NCI-H1436 (cell line): ENCODE measurements at places on chromosomes 7 and 10.
A peak's percentile ranks its signal among the peaks of the same experiment; 100 is the strongest.

- DNase-seq: no peak
These were observed 31.1 kb upstream of the LYZL1 start for GRCh38 chr10:29257784-29258135.

GRCh38 chr10:128908099-128908498 lies 558.9 kb upstream of the MGMT start:
- no peak for DNase-seq

DNA sequence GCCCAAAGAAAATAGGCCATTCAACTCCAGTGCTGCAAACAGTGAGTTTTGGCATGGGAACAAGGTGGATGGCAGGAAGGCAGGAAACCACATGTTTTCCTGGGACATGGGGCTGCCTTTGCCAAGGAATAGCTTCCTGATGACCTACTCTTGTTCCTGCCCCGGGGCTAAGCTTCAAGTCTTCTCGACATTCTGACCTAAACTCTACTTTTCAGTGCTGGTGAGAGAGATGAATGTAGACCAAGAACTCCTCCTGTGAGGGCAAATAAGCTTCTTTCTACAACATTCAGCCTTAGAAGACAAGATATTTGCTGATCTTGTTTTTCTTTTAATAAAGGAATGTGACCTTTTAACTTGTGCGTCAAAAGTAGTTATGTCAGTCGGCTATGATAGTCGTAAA lies 199.0 kb downstream of the GPR37 start:
- DNase-seq: no peak

- no peak for DNase-seq
These were observed 50.0 kb upstream of the HGF start for GRCh38 chr7:81819861-81820260.

DNA sequence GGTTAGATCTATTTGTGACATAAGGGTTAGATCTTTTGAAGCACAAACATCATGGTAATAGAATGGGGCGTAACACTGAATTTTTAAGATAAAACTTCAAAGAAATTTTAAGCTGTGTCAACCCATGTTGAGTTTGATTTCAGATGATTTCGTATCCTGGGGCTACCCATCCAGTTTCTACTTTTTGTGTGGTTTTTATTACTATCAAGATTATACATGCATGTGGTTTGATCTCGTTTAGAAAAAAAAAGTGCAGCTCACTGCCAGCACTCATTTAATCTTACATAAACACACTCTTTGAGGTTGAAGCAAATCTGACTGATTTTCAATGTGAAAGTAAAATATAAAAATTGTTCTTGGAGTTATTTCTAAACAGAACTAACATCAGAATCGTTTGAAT lies 140.8 kb upstream of the GRB10 start:
- no peak for DNase-seq

- DNase-seq: no peak
These were observed 12.3 kb downstream of the OGDH start for GRCh38 chr7:44618753-44619152.

DNA sequence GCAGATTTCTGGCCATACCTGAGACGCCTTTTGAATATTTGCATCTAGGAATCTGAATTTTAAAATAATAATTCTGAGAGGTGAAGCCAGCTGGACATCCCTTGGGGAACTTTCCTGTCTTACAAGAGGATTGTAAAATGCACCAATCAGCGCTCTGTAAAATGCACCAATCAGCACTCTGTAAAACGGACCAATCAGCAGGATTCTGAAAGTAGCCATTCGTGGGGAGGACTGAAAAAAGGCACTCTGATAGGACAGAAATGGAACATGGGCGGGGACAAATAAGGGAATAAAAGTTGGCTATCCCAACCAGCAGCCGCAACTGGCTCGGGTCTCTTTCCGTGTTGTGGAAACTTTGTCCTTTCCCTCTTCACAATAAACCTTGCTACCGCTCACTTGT lies 9.9 kb downstream of the PPIF start:
- no peak for DNase-seq

DNA sequence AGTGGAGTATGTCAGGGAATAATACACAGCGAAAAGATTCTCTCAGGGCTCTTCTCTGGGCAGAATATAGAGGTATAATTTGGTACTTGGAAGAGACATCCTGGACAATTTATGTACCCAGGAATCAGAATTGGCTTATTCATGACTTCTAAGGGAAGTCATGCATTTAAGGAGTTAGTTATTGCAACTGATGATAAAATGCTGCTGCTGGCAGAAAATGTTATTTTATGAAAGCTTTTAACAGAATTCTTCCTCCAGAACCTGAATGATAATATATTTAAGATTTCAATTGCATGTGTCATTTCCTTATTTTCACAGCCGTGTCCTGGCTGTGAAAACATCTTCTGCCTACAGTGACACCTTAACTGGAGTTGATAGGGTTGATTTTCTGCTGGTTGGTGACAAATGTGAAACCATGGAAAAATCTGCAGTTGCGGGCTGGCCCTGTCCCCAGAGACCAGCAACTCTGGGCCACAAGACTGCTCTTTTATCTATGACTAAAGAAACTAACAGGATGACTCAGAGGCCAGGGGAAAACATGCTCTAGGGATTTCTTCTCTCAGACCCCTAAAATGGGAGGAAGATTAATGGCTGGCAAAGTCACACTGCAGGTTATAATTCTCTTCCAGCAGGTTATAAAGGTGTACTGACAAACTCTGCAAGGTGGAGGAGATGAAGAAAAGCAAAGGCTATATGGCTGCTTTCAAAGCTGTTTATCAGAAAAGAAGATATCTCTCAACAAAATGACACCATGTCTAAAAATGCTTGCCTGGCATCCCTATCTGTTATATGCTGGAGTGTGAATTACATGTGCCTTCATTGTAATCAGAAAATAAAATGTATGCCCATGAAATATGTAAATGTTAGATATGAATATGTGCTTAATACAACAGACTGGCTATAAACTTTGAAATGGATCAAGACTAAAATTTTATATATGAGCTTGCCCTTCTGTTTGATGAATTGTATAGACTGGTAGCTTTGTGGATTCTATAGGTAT lies 12.1 kb upstream of the TRUB1 start:
- no peak for DNase-seq

- peak; percentile 88 for DNase-seq
These were observed 180.2 kb upstream of the FZD8 start for GRCh38 chr10:35822316-35822715.

DNA sequence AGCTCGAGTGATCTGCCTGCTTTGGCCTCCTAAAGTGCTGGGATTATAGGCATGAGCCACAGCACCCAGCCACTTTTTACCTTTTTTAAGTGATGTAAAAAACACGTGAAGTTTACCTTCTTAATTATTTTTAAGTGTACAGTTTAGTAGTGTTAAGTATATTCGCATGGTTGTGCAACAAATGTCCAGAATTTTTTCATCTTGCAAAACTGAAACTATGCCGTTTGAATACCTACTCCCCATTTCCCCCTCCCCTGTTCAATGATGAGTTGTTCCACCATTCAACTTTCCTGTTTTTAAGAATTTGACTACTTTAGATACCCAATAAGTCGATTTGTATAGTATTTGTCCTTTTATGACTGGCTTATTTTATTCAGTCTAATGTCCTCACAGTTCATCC lies 10.9 kb downstream of the NRBF2 start:
- DNase-seq: no peak

GRCh38 chr7:148815612-148816011 lies 68.5 kb downstream of the EZH2 start:
- no peak for DNase-seq

DNA sequence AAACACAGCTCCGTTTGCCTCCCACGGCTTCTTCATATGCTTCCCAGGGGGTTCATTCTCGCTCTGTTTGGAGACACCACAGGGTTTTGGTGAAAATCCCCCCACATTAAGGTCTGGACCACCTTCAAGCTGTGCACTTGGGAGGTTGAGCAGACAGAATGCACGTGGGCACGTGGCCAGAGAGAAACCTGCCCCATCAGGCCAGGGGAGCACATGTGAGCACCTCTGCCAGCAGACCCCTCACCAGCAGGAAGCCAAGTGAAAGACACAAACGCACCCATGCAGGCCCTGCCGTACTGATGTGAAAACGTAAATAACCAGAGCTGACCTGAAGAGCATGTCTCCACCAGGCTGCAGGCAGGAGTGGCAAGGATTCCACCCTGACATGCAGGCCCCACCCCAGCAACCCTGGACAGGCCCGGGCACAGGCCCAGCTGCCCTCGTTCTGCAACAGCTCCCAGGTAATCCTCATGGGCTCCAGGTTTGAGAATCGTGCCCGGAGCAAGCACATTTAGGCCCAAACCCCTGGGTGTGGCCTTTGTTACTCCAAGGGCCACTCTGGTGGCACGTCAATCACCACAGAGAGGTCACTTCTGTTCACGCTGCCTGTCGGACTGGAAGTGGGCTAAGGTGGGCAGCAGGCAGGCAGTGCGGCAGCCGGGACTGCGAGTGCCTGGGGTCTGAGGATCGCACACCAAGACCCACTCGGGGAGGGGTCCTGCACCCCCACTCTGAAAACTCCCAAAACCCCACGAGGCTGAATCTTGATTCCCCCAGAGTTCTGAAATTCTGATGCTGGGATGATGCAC lies 184.4 kb downstream of the PTPRN2 start:
- DNase-seq: no peak

DNA sequence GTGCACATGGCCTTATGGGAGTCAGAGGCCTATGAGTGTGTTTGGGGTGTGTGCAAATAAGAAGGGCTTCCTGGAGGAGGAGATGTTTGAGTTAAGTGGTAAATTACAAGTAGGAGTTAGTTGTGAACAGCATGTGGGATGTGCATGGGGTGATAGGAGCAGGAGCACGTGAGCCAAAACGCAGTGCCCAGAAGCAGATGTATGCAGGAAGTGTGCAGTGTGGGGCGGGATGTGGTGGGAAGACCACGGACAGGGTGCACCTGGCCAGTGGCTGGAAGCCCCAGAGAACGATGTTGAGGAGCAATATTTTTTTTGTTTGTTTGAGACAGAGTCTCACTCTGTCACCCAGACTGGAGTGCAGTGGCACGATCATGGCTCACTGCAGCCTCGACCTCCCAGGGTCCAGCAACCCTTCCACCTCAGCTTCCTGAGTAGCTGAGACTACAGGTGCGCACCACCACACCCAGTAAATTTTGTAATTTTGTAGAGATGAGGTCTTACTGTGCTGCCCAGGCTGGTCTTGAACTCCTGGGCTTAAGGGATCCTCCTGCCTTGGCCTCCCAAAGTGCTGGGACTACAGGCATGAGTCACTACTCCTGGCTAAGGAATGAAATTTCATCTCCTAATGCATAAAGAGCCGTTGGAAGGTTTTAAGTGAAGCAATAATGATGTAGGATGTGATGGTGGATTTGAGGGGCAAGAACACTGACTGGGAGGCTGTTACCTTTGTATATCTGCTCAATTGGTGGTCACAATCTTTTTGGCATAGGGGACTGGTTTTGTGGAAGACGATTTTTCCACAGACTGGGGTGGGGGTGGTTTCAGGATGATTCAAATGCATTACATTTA lies 78.4 kb downstream of the LYZL2 start:
- no peak for DNase-seq

DNA sequence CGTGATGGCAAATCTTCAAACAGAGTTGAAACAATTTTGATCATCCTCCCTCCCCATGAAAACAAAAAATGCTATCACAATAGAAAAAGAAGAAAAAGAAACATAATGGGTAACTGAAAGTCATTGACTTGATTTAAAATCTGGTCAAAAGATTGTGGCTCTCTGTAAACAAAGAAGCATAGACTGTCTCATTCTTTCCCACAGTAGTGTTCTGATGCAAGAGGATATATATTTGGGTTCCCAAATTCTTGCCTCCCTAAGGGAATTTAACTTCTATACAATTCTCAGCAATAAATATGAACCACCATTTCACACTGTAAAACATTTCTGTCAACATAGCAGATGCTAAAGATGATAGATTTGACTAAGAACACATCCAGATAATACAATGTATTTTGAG lies 32.8 kb upstream of the MEOX2 start:
- no peak for DNase-seq
